ENCODE measurements at places on chromosomes 11 and 22.

DNA sequence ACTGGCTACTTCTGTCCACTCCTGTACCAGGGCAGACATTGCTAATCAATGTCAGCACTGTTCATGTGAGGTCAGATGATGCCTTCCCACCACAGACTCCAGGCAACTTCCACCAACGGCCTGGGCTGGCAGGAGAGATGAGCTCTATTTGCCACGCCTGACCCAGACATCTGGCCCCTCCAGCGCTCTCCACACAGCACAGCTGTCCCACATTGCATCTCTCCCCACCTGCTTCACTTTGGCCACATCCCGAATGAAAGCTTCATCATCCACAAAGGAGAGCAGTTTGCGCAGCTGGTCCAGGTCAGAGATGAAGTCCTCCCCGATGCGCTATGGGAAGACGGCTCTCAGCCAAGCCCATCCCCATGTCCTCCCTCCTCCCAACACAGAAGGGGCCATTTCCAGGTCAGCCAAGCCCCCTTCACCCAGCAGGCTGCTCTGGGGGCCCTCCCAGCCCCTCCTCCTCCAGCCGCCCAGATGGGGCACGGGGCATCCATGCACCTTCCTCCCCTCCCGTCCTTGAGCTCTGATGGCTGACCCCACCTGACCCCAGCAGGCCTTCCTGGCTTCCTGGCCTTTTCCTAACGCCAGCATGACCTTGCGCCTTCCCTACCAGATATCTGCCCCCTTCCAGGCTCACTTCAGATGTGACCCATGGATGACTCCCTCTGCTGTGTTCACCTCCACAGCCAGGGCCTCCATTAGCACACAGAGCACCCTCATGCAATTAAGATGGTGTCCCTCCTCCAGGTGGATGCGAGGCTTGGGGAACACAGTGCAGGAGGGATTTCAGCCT, 7.4 kb downstream of the PYGM start:
- no peak for DNase-seq

DNA sequence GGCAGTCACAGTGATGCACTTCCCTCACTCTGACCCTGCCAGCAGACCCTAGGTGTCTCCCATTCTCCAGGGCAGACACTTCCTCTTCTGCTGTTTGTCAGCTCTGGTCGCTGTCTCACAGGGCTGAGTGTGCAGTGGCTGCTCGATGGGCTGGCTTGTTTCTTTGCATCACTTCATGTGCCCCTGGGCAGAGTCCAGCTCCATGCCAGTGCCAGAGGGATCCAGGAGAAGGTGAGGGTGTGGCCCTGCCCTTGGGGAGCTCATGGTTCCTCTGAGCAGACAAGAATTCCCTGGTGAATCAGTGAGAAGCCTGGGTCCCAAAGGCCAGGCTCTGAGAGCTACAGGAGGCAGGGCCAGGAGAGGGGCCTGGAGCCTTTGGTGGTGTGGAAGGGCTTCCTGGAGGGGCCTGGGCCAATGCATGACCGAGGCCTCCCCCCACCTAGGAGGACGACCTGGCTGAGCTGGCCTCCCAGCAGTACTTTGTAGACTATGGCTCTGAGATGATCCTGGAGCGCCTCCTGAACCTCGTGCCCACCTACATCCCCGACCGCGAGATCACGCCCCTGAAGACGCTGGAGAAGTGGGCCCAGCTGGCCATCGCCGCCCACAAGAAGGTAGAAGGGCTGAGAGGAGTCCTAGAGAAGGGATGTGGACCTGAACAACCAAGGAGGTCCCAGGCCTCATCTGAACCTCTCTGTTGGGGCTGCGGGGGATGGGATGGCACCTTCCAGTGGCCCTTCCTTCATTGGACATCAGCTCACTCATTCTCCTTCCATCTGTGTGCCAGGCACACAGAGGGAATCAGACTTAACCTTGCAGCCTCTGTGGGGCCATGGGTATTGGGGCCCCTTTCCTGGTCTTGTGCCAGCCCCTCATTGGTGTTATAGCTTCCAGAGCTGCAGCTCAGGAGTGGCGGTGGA, 66.1 kb downstream of the MYO7A start:
- no peak for DNase-seq

GRCh38 chr11:131300439-131300717, 70.0 kb upstream of the NTM start:
- DNase-seq: no peak

DNA sequence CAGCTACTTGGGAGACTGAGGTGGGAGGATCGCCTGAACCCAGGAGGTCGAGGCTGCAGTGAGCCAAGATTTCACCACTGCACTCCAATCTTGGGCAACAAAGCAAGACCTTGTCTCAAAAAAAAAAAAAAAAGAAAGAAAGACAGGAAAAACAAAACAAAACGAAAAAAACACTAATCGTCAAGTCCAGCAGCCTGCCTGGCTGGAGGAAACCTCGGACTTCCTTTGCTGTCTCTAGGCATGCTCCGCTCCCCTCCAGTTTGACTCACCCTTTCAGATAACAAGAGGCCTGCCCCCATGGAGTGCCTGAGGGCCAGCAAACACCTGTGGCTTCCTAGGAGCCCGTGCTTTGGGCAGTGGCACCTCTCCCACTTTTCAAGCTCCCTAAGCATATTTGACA, 28.8 kb upstream of the CHKA start:
- no peak for DNase-seq

- DNase-seq: no peak
These were observed 80.6 kb downstream of the WNT7B start for GRCh38 chr22:45896153-45896951.

DNA sequence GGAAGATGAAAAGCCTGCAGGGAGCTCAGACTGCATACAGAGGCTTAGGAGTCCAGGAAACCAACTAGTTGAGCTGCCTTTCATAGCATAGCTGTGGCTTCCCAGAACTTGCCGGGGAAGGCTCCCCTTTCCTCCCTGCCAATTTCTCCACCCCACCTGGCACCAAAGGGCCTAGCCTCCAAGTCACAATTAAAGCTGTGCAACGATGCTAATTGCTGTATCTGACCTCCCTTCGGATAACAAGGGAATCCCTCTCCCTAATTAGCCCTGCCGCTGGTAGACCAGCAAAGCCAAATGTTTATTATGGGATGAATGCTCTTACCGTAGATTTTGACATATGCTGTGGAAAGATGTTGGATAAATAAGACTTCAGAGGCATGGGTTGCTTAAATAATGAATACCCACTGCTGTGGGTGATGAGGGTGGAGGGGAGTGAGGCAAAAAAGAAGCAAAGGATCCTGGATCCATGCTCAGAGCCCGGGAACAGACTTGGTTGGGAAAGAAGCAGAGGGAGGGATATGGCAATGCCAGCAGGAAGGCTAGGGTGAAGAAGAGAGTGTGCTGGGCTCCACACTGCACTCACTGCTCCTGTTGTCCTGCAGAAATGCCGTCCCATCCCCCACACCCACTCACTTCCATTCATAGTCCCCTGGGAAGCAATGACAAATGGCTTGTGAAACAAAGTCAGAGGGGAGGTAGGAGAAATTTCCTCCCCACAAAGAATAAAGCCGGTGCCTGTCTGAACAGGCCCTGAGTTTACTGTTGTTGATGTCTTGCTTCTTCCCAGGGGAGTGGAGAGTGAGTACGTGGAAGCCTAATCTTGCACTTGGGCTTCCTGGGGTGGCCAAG, 608.1 kb upstream of the CADM1 start:
- DNase-seq: no peak

DNA sequence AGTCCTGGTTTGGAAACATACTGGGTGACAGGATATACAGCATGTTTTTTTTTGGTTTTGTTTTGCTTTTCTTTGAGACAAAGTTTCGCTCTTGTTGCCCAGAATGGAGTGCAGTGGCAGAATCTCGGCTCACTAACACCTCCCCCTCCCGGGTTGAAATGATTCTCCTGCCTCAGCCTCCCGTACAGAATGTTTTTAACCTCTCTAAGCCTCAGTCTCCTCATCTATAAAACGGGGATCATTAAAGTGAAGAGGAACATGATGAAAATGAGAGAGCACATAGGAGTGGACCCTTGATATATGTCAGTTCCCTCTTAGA, 28.1 kb upstream of the SCARF2 start:
- no peak for DNase-seq

DNA sequence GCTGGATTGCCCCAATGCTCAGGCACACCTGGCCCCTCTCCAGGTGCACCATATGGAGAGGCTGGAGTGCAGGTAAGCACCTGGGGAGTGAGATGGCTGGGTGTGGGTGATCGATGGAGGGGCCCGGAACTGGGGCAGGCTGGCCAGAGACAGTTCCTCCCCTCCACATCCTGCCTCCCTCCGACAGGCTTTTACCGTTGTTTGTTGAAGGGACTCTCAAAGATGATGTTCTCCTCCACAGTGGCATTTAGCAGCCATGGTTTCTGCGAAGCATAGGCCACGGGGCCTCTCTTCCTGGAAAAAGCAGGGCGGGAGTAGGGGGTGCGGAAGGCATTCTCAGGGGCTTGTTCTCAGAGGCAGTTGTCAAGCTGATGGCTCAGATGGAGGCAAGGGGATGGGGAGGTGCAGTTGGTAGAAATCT, 25.9 kb upstream of the KCNJ11 start:
- DNase-seq: no peak

GRCh38 chr11:100965346-100965745, 164.3 kb downstream of the PGR start:
- no peak for DNase-seq

GRCh38 chr11:68598816-68599653, 85.3 kb upstream of the GAL start:
- no peak for DNase-seq

Measured in A549 (cell line).